Hematopoietic multipotent progenitor cell treated with erythropoietin and hydrocortisone succinate and interleukin-3 and kit ligand, for 8 days (in vitro differentiated cells): ENCODE measurements at places on chromosomes 12 and 14.
A peak's percentile ranks its signal among the peaks of the same experiment; 100 is the strongest.

DNA sequence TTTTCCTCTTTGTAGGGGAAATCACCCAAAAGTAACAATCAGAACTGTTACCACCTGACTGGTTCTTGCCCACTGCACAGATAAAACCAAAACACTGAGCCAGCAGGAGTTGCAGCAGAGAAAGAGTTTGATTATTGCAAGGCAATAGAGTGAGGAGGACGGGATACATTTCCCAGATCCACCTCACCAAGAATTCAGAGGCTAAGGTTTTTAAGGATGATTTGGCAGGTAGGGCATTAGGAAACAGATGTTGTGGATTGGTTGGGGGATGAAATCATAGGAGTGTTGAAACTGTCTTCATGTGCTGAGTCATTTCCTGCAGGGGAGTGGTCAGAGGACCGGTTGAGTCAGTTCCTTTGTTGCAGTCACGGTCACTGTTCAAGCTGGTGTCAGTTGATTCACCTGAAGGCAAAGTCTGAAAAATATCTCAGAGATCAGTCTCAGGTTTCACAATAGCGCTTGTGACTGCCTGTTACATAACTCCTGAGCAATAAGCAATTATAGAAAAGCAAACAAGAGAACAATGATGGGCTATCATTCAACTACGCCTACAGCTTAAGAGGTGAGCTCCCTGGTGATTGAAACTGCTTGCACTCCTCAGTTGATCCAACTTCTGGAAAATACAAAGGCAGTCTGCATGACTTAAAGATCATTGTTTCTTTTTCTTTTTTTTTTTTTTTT is 20.3 kb upstream of the AMN1 start:
- peak; percentile 87 for DNase-seq

GRCh38 chr14:29749327-29749726 is 178.3 kb downstream of the PRKD1 start:
- no peak for DNase-seq

DNA sequence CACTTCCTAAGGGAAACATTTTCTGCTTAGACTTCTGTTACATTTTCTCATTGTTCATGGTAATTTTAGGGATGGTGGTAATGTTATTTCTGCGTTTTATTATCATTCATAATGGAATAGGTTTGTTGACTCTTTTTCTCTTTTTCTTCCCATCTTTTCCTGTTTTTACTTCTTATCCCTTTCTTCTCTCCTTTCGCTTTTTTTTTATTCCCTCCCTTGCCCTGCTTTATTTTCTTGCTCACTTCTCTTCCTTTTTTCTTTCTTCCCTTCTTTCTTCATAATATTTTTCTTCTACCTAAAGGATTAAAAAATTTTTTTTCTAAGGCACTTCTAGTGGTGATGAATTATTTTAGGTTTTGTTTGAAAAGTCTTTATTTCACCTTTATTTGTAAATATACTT is 45.6 kb downstream of the CNOT2 start:
- no peak for DNase-seq

GRCh38 chr14:96049932-96050331 is 10.8 kb downstream of the C14orf132 start:
- DNase-seq = no peak

DNA sequence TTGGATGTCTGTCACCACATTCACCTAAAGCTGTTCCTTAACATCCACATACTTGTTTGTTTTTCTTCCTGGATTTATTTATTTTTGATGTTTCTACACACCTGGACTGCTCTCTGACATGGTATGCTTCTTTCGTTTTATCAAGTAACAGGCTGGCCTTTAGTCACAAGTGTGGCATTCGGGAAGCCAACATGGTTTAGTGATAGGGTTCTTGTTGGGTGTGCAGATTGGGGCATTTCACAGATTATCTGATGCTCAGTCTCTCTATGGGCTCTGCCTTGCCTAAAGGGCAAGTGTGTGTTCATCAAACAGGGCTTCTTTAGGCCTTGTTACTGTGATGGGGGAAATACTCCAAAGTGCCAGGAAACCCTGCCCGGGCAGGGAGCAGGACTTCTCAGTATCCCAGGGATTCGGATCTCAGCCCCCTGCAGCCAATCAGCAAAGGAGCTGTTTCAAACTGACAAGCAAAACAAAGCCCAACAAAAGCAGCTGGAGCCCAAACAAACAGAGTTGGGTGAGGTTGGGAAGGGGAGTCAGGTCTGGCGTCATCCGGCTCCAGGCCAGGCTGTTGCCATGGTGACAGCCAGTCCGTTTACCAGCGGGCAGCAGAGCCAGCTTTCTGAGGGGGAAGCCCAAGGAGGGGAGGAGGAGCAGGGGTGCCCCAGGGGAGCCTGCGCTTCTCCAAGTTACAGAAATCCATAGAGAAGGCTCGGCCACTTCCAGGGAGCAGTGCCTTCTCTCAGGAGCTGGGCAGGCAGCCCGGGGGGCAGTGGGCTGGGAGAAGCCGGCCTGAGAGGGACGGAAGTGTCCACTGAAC is 31.9 kb downstream of the FOS start:
- DNase-seq = peak; percentile 49

DNA sequence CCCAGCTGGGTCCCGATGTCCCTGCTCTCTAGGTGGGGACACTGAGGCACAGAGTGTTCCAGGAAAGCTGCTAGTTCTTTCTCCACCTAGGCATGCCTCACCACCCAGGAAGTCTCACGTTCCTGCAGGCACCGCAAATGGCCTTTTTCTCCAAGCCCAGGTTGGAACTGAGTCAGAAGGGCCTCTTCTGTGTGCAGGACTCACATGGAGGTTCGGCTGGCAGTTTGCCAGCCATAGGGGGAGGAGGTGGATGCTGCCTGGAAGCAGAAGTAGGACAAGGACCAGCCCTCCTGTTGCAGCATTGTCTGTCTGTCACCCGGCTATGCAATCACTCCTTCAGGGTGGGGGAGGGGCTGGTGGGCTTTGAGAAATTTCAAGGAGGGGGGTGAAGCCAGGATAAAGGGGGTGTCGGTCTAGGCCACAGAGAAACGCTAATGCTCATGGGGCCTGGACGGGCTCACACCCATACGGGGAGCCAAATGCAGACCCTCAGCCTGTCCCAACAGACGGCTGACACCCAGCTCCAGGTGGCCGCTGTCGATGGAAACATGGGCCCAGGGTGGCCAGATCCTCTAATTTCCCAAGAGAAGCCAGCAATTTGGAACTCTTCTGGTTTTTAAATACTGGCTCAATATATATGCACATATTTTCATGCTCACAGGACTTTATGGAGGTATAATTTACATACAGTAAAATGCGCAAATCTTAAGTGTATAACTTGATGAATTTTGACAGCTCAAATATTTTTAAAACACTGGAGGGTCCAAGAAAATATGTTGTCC is 120.5 kb downstream of the PHETA1 start:
- no peak for DNase-seq

GRCh38 chr14:89065879-89066278 is 241.4 kb downstream of the TTC8 start:
- no peak for DNase-seq

GRCh38 chr12:133226690-133227089 is 9.0 kb downstream of the ANHX start:
- no peak for DNase-seq

DNA sequence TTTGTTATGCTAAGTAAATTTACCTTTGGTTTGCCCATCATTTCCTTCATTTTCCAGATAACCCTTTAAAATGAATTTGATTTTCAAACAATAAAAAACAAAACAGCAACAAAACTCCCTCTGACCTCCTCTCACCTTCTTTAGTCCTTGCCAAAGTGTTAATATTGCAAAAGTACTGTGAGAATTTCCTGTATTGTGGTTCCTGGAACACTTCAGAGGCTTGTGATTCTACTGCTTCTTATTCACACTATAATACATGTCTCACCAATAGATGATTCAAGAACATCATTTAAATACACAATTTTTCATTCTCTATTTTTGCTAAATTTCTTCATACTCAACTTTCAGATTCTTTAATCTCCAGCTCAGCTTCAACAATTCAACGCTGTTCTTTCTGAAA is at the start of gene KLRD1:
Gene KLRD1, plus strand, starts transcription at position 241 of the 400 bp plus-strand sequence. CDS start 208 bp downstream, outside the sequence.
- DNase-seq = no peak

DNA sequence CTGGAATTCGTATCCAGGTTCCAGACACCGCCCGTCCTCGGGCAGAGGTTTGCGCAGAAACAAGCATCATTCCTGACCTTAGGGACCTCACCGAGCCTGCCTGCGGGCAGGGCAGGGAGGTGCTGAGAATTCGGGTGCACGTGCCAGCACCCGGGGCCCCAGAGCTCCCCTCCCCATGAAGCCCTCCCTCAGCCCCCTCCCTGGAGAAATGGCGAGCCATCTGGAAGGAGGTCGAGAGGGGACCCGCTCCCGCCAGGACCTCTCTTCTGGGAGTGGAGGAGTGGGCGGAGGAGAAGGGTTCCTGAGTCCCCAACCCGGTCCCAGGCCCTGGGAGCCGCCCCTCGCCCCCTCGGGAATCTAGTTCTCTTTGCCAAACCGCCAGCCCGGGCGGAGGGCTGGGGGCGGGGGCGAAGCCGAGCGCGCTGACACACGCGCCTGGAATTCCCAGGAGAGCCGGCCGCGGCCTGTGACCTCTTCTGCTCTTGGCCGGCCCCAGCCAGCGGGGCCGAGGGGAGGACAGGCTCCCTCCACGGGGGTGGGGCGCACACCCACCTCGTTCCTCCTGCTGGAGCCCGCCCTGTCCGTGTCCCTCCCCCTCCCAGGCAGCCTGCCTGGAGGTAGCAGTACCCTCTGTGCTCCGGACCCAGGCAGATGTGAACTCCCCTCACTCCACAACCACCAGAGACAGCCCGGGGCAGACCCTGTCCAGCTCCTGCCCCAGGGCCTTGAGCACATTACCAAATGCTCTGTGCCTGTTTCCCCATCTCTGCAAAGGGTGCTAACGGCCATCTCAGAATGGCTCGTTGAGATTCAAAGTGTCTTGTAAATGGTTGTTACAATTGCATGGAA is 23.0 kb upstream of the GPR132 start:
- no peak for DNase-seq

- DNase-seq = no peak
Measured at GRCh38 chr12:110635055-110635454, 21.1 kb downstream of the TCTN1 start.

- no peak for DNase-seq
Measured at GRCh38 chr12:50061946-50062686, 4.7 kb downstream of the ASIC1 start.

DNA sequence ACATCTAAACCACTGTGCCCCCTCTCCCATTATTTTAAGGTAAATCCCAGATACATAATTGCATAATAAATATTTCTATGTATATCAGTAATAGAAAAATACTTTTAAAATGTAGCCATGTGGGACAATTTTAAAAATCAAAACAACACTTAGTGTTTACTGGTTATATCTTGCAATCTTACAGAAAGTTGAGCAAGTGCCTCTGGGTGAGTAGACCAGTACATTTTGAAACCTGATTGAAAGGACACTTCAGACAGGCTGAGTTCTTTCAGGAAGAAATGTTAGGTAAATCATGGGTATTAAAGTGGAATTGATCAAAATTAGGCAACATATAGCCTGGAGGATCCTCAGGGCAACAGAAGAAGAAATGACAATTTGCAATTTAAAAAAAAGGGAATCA is 7.2 kb downstream of the SLC38A4 start:
- DNase-seq = no peak

- peak; percentile 57 for DNase-seq
Measured at GRCh38 chr14:95291859-95292542, 27.7 kb downstream of the CLMN start.

DNA sequence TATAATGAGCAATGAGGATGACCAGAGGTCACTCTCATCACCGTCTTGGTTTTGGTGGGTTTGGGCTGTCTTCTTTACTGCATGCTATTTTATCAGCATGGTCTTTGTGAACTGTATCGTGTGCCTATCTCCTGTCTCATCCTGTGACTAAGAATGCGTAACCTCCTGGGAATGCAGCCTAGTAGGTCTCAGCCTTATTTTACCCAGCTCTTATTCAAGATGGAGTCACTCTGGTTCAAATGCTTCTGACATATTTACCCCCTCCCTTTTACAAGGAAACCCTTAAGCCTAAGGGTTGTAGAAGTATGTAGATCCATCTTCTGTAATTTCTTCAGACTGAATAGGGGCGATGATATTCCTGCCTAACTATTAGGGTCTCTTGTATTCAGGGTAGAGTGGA is 8.4 kb downstream of the IFI27L1 start:
- DNase-seq = no peak

- DNase-seq = peak; percentile 70
Measured at GRCh38 chr12:53500142-53500775, 824 bp upstream of the TARBP2 start.

- DNase-seq = no peak
Measured at GRCh38 chr14:63200035-63200740, 4.1 kb upstream of the RHOJ start.

DNA sequence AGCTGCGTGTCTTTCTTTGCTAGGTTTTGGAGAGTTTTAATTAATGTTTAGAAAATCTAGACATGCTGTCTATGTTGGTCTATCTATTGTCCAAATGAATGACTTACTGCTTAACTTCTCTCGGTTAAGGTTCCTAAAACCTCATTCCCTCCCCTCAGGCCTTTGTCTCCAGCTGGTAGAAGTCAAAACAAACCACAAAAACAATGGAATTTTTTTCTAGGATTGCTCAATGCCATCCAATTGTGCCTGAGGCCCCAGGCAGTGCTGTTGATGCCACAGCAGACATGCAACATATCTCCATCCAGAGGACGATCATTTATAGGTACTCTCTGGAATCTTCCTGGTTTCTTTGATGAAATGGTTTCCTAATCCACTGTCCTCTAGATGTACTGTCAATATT is 448.2 kb upstream of the TBX3 start:
- DNase-seq = no peak

GRCh38 chr12:103397536-103397935 is 98.2 kb downstream of the C12orf42 start:
- DNase-seq = no peak

- DNase-seq = no peak
Measured at GRCh38 chr14:100810435-100810834, 15.5 kb upstream of the MEG3 start.

DNA sequence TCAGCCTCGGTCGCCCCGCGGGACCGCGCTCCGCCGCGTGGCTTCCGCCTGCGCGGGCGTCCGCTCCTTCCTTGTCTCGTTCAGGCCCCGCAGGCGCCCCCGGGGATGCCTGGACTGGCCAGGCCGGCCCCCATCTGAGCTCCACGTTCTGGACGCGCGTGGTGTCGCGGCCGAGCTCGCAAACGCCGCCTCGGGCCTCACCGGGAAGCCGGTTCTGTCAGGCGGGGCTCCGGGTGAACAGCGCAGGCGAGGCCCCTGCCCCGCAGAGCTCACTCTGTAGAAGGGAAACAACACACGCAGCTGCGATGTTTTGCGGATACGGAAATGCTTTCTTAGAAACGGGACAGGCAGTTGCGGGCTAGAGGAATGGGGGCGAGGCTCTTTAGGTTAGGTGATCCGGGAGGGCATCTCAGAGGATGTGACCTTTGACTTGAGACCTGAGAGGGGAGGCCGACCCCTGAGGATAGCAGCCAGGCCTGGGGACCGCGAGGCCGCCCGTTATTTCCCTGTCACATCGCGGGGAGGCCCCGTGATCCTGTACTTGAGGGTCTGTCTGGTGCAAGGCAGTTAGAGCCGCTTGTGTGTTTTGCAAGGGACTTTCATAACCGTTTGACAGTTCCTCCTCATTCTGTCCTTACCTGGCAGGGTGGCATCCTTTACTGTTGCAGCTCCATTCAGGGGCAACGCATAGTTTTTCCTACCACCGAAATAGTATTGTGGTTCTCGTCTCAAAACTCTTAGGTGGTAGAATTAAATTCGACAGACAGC is 584 bp downstream of the VRK1 start:
- DNase-seq = peak; percentile 45
